Neural progenitor cell (in vitro differentiated cells): ENCODE measurements at places on chromosomes 3 and 15. TPM values are rescaled to one million over a fixed set of nuclear protein-coding genes. Genes with fewer than 3 reads are reported as not detected.

GRCh38 chr15:57227166-57227565 is 149.1 kb upstream of the CGNL1 start:
- H3K27ac ChIP-seq, result peak overlapping the region; percentile 7
- DNase-seq, result peak; percentile 30
- no peaks in the 10 kb centered on the region for H3K36me3 ChIP-seq
- H3K27me3 ChIP-seq, result no peaks in the 10 kb centered on the region

GRCh38 chr3:47902746-47903145 is 99.8 kb downstream of the DHX30 start:
- H3K36me3 ChIP-seq, result no peaks in the 10 kb centered on the region
- no peaks in the 10 kb centered on the region for H3K27me3 ChIP-seq
- H3K4me1 ChIP-seq, result no peaks in the 10 kb centered on the region
- DNase-seq, result no peak

DNA sequence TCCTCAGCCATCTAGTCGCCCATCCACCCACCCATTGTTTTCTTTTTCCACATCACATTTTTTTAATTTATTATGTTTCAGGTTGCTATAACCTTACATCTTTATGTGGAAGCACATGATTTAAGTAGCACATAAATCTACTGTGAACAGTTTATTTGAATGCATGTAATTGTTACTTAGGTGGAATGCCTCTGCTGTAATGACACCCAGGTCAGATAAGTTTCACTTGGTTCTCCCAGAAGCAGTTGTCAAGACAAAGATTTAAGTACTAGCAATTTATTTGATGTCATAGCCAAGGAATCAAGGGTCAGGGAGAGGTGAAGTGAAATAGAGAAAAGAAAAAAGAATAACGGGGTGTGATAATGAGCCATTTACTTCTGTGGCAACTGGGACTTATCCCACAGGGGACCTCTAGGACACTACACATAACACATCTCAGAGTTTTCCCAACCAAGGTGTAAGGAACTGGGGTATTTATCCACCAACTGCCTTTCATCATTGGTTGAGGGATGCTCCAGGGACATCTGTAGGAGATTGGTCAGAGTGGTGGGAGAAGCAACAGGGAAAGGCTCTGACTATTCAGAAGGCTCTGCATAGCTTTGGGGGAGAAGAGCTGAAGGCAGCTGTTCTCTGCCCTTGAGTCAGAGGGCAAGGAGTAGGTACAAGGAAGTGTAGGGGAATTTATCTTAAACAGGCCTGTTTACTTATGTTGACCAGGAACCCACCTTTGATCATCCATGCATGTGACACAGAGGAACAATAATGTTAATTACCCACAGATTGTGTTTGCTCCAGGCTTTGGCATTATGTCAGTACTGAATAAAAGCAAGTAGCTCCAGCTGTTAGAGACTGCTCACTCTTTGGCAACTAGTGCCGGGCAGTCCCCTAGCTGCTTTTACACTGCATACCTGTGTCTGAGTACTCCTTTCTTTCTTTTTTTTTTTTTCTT is 94.8 kb downstream of the CD200R1L start:
- no peaks in the 10 kb centered on the region for H3K27me3 ChIP-seq
- H3K27ac ChIP-seq, result no peak overlapping the region
- H3K4me3 ChIP-seq, result no peak overlapping the region
- H3K36me3 ChIP-seq, result no peaks in the 10 kb centered on the region
- no peak for DNase-seq

GRCh38 chr15:88949734-88950400 is 36.7 kb upstream of the MFGE8 start:
- H3K4me1 ChIP-seq, result no peaks in the 10 kb centered on the region
- no peak overlapping the region for H3K4me3 ChIP-seq
- H3K27me3 ChIP-seq, result no peaks in the 10 kb centered on the region
- H3K27ac ChIP-seq, result no peak overlapping the region

- no peak overlapping the region for H3K4me3 ChIP-seq
- no peak overlapping the region for H3K27ac ChIP-seq
- DNase-seq, result no peak
- H3K36me3 ChIP-seq, result no peaks in the 10 kb centered on the region
- H3K4me1 ChIP-seq, result peaks cover 5% of the 10 kb centered on the region
These were observed 48.0 kb upstream of the TPRG1 start for GRCh38 chr3:189123595-189124387.

DNA sequence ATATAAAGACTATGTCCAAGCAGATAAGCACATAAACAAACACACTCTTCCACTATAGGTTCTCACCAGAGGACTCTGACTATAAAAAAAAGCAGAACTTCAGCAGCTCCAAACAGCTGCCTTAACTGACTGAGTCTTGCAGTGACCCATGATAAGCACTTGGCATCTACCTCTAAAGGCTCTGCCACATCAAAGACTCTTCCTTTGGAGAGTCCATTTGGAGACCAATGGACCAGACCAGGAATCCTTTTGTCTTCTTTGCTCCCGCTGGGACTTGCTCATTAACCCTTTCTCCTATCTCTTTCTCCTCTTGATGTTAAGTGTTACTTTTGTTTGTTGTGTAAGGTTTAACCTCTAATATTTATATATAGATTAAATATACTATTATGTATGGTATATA is 424.1 kb downstream of the RSL24D1 start:
- no peaks in the 10 kb centered on the region for H3K36me3 ChIP-seq
- no peak for DNase-seq
- no peaks in the 10 kb centered on the region for H3K27me3 ChIP-seq
- no peak overlapping the region for H3K4me3 ChIP-seq
- H3K4me1 ChIP-seq, result no peaks in the 10 kb centered on the region
- no peak overlapping the region for H3K27ac ChIP-seq

DNA sequence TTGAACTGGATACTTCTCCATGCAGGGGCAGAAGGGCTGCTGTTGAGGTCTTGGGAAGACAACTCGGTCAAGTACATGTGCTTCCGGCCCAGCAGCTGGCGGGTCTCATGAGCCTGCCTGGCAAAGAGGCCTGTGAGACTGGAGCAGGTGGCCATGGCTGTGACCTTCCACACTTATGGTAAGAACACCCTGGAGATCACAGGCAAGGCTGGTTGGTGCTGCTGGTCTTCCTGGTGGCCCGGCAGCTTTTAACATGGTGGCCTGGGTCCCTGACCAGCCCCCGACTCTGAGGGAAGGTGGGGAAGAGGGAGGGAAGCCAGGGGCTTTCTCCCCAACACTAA is 15.4 kb downstream of the CHRD start:
- no peak overlapping the region for H3K27ac ChIP-seq
- no peaks in the 10 kb centered on the region for H3K4me1 ChIP-seq
- H3K36me3 ChIP-seq, result no peaks in the 10 kb centered on the region
- H3K4me3 ChIP-seq, result no peak overlapping the region
- DNase-seq, result no peak

- H3K4me3 ChIP-seq, result no peak overlapping the region
- no peak overlapping the region for H3K27ac ChIP-seq
- H3K27me3 ChIP-seq, result no peaks in the 10 kb centered on the region
- no peaks in the 10 kb centered on the region for H3K36me3 ChIP-seq
- DNase-seq, result no peak
These were observed 260.7 kb downstream of the MECOM start for GRCh38 chr3:169402672-169403360.

DNA sequence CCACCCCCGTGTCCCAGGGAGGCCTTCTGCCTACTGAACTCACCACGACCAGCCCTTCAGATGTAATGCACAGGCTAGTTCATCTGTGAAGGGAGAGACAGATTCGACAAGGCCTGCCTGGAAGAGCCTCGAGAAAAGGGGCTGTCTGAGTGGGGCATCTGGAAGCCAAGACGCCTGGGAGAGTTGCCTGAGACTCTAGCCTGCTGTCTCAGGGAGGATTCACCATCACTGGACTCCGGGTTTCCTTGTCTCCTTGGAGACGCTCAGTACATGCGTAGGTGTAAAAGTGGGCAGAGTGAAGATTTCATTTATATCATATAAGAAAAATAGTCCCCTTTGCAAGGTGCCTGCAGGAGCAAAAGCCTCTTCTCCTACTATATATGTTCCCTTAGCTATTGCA is 468.9 kb downstream of the FOXP1 start:
- no peaks in the 10 kb centered on the region for H3K27me3 ChIP-seq
- no peaks in the 10 kb centered on the region for H3K4me1 ChIP-seq
- DNase-seq, result no peak
- H3K27ac ChIP-seq, result no peak overlapping the region
- H3K4me3 ChIP-seq, result no peak overlapping the region
- H3K36me3 ChIP-seq, result no peaks in the 10 kb centered on the region

The AHSG gene
- not detected in 2 replicates for total RNA-seq

The SH3GL3 gene
- 3.8 and 8.2 TPM in 2 replicates for total RNA-seq

The MASP1 gene
- total RNA-seq, result 0.96 and 3.3 TPM in 2 replicates
